ENCODE measurements at places on chromosomes 1 and 21.

- H3K36me3 ChIP-seq, result no peaks in the 10 kb centered on the region
- H3K4me1 ChIP-seq, result no peaks in the 10 kb centered on the region
- H3K27me3 ChIP-seq, result no peaks in the 10 kb centered on the region
- no peak overlapping the region for H3K27ac ChIP-seq
These were observed 672.8 kb downstream of the LMO4 start for GRCh38 chr1:88001460-88001859.

- no peaks in the 10 kb centered on the region for H3K36me3 ChIP-seq
- peaks cover 37% of the 10 kb centered on the region for H3K4me1 ChIP-seq
- DNase-seq, result no peak
- peak overlapping the region; percentile 22 for H3K4me3 ChIP-seq
- H3K27ac ChIP-seq, result peak overlapping the region; percentile 29
These were observed 3.1 kb downstream of the ACTA1 start for GRCh38 chr1:229430761-229431283.

- H3K27ac ChIP-seq, result no peak overlapping the region
- H3K36me3 ChIP-seq, result no peaks in the 10 kb centered on the region
- H3K4me3 ChIP-seq, result no peak overlapping the region
- H3K27me3 ChIP-seq, result no peaks in the 10 kb centered on the region
- peaks cover 8% of the 10 kb centered on the region for H3K4me1 ChIP-seq
- DNase-seq, result no peak
These were observed 71.8 kb downstream of the CD58 start for GRCh38 chr1:116498789-116499628.

- DNase-seq, result no peak
- no peaks in the 10 kb centered on the region for H3K36me3 ChIP-seq
- H3K4me1 ChIP-seq, result peaks cover 74% of the 10 kb centered on the region
- H3K4me3 ChIP-seq, result no peak overlapping the region
These were observed 108.2 kb downstream of the GALNT2 start for GRCh38 chr1:230175163-230175747.

GRCh38 chr1:23720256-23720995 is 22.8 kb upstream of the ELOA start:
- H3K36me3 ChIP-seq, result no peaks in the 10 kb centered on the region
- no peak for DNase-seq
- peak overlapping the region; percentile 79 for H3K27ac ChIP-seq

GRCh38 chr1:100145116-100145515 is 12.2 kb downstream of the TRMT13 start:
- H3K4me1 ChIP-seq, result no peaks in the 10 kb centered on the region
- H3K27me3 ChIP-seq, result no peaks in the 10 kb centered on the region
- no peak for DNase-seq
- H3K36me3 ChIP-seq, result peaks cover 96% of the 10 kb centered on the region
